ENCODE measurements at places on chromosomes 5 and 9. TPM values are rescaled to one million over a fixed set of nuclear protein-coding genes. Genes with fewer than 3 reads are reported as not detected.

GRCh38 chr5:174483411-174483810 is 241.0 kb upstream of the MSX2 start:
- DNase-seq: no peak

DNA sequence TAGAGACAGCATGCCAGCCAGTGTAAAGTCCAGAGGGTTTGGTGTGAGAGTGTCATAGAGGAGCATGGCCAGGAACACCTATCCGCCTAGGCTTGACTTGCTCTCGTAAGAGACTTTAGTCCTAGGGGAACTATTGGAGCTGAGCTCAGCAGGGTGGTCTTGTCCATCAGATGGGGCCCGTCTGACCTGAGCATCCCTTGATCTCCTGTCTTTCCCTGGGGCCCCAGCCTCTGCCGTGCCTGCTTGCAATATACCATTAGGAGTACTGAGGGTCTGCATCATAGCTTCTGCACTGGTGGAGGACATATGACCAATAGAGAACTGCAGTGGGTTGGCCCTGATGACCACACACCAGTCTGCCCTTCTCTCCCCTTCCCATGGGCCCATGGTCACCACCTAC is 251.0 kb downstream of the TUSC1 start:
- DNase-seq: no peak

- DNase-seq: no peak
Measured at GRCh38 chr9:81737871-81738507, 48.6 kb upstream of the TLE1 start.

GRCh38 chr5:58235299-58235698 is 224.6 kb downstream of the PLK2 start:
- no peak for DNase-seq

DNA sequence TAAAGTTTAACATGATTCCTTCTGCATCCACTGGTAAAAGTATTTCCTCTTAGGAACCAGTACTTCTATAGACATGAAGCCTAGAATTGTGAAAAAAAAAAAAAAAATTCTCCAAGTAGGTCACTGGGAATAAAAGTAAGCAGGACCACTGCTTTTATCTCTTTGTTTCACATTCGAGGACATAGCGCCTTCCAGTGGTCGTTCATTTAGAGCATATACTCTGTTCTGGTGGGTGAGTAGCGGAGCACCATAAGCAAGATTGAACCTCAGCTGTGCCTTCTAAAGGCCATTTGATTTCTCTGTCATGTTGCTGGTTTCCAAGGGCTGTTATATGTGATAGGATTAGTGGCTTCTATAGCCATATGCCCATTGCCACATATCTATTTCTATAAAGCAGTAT is 393.1 kb downstream of the TMEM232 start:
- DNase-seq: peak; percentile 41

- no peak for DNase-seq
Measured at GRCh38 chr9:694092-694402, 147.4 kb upstream of the DMRT1 start.

DNA sequence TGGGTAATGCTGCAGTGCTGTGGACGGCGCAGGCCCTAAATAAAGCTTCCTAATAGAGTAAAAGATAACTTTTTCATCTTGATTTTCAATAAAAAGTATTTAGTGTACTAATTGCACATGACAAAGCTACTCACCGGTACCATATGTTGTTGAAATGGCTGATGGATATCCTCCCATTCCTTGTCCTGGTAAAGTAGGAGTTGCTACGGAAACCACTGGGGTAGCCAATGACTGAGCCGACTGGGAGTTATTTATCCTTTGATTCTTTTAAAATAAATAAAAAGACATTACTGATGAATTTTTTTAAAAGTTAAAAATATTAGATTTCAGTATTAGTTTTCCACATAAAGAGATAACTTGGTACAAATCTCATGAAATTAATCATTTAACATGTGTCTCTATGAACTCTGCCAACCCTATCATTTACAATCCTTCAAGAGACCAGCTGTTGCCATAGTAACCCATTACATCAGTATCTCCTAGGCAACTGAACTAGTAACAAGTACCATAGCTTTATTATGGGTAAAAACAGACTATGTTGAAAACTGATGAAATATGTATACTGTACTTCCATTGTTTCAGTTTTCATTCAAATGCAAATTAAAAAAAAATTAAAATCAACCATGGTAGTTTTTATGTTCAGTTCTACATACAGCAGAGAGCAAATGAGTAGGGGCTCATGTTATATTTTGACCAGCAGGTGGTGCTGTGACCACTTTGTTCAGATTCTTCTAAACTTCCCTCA is 153.7 kb downstream of the MEF2C start:
- peak; percentile 65 for DNase-seq

GRCh38 chr9:114446672-114447450 is 58.4 kb downstream of the WHRN start:
- no peak for DNase-seq

GRCh38 chr5:59583151-59583809 is 310.2 kb downstream of the PDE4D start:
- no peak for DNase-seq

The AQP3 gene
- 3.0 TPM for total RNA-seq

The SHOC1 gene
- total RNA-seq: not detected

All from WTC11 (cell line).